ENCODE measurements at places on chromosomes 11 and 22.

DNA sequence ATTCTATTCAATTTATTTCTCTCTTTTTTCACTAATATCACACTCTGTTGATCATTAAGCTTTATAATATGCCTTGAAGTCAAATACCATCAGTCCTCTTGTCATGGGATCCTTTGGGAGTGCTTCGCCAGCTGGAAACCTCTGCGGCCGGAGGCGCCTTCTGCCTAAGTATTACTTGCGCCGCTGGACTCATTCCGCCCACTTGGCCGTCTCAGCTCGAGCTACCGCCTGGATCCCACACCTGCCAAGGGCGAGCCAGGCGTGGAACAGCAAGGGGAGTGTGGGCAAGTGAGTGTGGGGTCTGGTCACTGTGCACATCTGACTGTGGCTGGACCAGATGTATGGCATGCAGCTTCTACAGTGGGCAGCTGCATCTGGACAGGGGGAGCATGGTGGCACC is 9.1 kb upstream of the MAP6 start:
- DNase-seq, result no peak

GRCh38 chr22:27385261-27385998 is 416.1 kb downstream of the MN1 start:
- DNase-seq, result no peak

- no peak for DNase-seq
Observed at GRCh38 chr11:117610045-117610444, 187.0 kb downstream of the DSCAML1 start.

DNA sequence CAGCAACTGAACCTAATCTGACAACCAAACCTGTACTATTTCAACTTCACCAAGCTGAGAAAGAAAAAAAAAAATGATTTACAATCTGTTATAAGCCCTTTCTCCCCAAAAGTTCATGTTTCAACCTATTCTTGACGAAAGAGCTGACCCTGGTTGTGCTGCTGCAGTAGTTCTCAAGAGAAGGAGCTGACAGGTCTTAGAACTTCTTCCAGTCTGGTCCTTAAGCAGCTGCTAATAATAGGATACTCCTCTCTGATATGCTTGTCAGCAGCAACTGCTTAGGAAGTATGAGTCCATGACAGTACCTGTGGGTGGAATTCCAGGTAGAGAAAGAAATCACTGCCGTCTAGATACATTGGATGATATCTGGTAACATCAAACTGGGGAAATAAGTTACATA is 735.1 kb upstream of the CCDC90B start:
- DNase-seq, result no peak

GRCh38 chr22:44458044-44459020 is 39.7 kb downstream of the RTL6 start:
- DNase-seq, result no peak

DNA sequence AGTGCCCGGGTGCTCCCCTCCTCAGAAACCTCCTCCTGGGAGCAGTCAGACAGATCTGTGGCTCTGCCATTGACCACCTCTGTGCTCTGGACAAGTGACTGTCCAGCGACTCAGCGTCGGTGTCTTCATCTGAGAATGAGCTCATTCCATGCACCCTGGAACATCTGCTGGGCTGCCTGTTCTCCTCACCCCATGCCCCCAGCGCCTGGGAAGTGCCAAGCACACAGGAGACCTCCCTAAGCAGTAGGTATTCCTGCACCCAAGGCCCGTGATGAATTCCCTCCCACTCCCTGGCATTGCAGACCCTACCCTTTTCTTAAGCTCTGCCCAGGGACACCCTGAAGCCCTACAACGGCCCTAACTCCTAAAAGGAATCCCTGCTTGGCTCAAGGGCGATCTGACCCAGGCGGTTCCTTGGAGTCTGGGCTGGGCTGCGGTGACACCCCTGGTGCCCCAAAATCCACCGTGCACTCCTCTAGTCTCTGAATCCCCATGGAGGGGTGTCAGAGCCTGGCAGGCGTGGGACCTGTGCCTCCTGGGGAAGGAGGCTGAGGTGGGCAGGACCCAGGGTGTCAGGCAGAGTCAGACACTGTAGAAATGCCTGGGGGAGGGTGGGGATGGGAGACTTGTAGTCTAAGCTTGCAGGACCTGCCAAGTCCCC is 92.0 kb downstream of the CEP164 start:
- DNase-seq, result no peak

DNA sequence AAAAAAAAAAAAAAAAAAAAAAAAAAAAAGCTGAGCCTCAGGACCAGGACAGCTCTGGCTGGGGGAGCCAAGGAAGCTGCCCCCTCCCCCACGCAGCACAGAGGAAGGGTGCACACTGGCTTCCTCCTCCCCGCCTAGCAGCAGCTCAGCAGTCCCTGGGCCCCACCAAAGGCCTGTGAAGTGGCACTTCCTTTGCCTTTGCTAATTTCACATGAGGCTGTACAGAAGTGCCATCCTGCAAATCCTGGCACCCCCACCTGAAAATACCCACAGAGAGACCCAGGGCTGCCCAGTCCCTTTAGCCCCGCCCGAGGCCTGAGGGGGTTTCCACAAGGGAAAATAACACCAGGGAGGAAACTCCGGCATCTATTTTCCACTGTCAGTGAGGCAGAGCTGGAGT is 3.9 kb downstream of the RHOG start:
- peak; percentile 51 for DNase-seq

- DNase-seq, result peak; percentile 18
Observed at GRCh38 chr11:118156531-118157185, 4.0 kb upstream of the SCN4B start.

GRCh38 chr22:27424319-27424718 is 377.2 kb downstream of the MN1 start:
- DNase-seq, result no peak

DNA sequence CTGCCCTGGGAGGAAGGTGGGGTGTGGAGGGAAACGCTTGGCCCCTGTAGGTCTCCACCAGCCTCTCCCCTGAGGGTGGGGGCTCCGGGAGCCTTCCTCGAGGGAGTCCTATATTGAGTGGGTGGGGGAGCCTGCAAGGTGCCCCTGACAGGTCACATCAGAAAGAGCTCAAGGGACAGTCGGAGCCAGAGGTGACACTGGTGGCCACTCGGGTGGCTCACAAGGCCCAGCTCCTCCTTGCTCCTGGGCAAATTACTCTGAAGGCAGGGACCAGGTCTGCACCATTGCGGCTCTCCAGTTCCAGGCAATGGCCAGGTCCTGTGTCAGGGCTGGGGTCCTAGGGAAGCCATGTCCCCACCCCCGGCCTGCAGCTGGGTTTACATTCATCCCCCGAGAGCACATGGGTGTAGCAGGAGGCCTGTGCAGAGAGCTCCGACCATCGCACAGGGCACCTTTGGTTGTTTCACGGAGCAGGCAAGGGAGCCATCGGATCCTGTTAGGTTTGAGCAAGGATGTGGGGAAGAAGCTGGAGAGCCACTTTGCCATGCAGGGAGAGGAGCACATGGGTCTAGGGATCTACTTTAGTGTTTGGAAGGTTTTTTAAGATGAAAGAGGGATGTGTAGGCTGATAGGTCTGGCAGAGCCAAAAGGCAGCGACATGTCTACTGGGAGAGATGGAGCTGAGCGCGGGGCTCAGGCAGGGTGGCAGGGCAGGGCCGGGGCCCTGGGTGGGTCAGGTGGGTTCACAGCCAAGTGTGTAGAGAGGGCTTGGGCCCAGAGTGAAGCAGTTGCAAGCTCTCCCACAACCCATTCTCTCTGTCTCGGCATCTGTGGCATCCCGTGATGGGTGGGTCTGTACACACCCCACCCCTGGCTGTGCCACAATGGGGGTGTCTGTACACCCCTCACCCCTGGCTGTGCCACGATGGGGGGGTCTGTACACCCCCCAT is 14.8 kb downstream of the CCND1 start:
- no peak for DNase-seq

DNA sequence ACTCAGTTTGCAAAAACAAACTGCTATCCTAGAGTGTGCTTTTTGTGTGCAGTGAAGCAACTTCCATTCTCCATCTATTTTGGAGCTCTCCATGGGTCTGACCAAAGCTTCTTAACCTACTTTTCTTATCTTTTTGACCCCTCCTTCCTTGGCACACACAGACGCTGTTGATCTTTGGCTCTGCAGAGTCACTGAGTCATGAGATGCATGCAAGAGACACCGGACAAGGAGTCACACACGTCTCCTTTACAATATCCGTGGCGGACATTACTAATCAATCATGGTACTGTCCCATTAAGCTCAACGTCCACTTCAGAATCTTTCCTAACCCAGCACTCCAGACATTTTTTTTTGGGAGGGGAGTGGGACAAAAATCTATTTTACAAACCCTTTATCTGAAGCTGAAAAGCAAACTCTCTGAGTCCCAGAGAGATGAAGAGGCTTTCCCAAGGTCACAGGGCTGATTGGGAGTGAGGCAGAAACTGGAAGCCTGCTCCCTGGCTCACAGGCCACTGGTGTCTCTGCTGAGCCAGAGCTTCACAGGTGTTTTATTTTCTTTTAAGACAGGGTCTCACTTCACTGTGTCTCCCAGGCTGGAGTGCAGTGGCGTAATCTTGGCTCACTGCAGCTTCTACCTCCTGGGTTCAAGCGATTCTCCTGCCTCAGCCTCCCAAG is 165.8 kb upstream of the SYT13 start:
- no peak for DNase-seq

DNA sequence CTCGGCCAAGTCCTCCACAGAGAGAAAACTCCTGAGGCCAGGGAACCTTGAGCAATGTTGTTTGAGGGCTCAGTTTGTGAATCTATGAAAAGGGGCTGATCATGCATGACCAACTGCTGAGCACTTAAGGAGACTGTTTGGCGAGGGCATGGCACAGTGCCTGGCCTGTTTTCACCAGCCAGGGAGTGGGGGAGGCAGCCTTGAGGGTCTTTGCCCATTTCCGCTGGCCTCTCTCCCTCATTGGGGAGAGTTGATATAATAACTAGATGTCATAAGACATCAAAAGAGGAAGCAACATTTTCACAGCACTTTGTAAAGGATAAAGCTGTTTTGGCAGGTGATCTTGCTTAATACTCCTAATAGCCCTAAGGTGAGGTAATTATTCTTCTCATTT is 110.6 kb downstream of the TP53I11 start:
- no peak for DNase-seq

GRCh38 chr22:46967445-46968358 is 205.3 kb downstream of the TBC1D22A start:
- no peak for DNase-seq

GRCh38 chr11:16789560-16790485 is 51.4 kb downstream of the C11orf58 start:
- DNase-seq, result no peak

GRCh38 chr11:99934008-99934407 is 753.1 kb upstream of the ARHGAP42 start:
- no peak for DNase-seq

- DNase-seq, result no peak
Observed at GRCh38 chr11:1825039-1825740, 9.6 kb upstream of the SYT8 start.

- peak; percentile 15 for DNase-seq
Observed at GRCh38 chr11:34890812-34891211, 25.4 kb downstream of the APIP start.

DNA sequence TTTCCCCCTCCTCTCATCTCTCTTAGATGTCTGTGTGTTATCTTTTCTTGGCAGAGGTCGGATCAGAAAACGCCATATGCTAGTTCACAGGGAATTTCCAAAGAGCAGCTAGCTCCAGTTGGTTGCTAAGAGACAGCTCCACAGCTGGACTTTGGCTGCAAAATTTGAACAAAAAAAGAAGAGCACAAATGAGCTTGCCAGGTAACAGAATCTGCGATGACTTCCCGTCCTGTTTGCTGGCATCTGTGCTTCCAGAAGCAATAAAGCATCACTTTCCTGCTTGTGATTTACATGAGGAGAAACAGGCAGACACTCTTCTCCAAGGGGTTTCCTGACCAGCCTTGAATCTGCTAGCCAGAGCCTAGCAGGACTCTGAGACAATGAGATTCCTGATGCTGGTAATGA is 596.0 kb upstream of the B3GAT1 start:
- no peak for DNase-seq

GRCh38 chr11:133897331-133897650 is 52.0 kb upstream of the SPATA19 start:
- no peak for DNase-seq

GRCh38 chr11:112583261-112583893 is 322.7 kb upstream of the PLET1 start:
- no peak for DNase-seq

DNA sequence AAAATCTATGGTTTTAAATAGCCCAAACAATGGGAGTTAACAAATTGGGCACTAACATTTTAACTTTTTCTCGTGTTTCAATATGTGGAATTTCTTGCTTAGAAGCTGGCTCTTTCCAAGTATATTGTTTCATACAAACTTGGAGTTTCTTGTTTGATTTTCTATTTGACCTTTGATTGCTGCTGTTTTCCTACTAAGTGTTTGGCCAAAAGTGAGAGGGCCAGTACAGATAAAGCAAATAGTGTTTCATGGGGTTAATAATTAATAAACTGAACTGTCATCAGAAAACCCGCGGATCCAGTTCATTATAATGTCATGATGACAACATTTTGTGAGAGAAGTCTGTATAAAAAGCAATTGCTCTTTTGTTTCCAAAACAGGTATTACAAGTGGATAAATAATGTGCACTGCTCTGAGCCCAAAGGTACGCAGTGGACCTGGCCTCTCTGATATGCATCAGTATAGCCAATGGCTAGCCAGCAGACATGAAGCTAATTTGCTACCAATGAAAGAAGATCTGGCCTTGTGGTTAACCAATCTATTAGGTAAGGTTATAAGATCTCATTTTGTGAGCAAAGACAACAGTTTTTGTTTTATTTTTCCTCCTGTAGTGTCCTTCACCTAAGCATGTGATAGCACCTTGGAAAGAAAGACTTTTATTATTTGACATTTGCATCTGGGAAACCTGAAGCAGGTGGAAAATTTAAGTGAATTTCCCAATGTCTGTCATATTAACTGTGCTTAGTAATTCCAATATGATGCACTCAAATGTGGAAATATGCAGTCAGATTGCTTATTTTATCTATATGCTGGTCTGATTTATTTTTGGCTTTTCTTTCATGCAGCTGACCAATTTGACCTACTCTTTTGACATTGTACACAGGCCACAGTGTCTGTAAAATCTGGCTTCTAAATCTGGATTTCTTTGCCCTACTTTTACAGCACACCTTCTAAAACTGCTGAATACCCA is 8.3 kb downstream of the GAS2 start:
- no peak for DNase-seq

GRCh38 chr11:113400631-113401230 is 13.2 kb downstream of the ANKK1 start:
- no peak for DNase-seq

- no peak for DNase-seq
Observed at GRCh38 chr22:46845296-46846149, 83.1 kb downstream of the TBC1D22A start.

DNA sequence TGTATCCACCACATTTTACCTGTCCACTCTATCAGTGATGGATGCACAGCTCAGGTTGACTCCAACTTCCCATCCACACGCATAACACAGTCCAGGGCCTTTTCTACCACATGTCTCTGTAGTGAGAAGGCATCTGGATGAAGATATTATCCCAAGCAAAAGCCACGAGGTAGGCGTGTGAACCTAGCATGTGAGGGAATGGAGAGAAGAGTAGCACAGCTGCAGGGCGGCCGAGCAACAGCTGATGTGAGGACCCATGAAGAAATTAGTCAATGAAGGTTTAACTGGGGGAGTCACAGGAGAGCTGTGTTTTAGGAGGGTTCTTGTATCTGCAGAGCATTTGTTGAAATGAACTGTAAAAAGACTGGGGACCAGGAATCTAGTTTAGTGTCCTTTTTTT is 144.6 kb upstream of the PITPNB start:
- no peak for DNase-seq
